ENCODE measurements at places on chromosomes 2 and 18. TPM values are rescaled to one million over a fixed set of nuclear protein-coding genes. Genes with fewer than 3 reads are reported as not detected.
A peak's percentile ranks its signal among the peaks of the same experiment; 100 is the strongest.

OSR1 gene
- 2.5 TPM for total RNA-seq

SERPINB13 gene
- total RNA-seq, result not detected

DAW1 gene
- total RNA-seq, result not detected

ZNF804A gene
- total RNA-seq, result 0.35 TPM

MGAT5 gene
- 42.4 TPM for total RNA-seq

MAP3K20 gene
- total RNA-seq, result 31.0 TPM

CFC1 gene
- 0.11 TPM for total RNA-seq

PGAP1 gene
- total RNA-seq, result 4.3 TPM

ZC3H8 gene
- total RNA-seq, result 12.4 TPM

DNA sequence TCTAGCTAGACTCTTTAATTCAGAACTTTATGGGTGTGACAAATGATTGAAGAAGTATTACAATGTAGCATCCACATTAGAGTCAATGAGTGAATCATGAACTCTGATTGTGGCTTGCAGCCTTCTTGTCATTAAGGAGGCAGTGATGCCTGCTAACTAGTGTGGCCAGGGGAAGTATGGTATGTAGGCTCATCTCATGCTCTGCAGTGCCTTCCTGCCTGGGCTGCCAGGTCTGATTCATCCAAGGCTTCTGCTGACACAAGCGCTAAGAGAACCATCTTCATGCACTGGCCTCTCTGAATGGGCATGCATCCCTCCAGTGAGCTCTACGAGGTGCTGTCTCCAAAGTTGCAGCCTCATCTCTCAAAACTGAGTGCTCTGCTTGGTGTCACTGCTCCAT lies 144.3 kb downstream of the MTCL1 start:
- H3K4me3 ChIP-seq, result no peak overlapping the region
- peaks cover 5% of the 10 kb centered on the region for H3K27me3 ChIP-seq
- H3K27ac ChIP-seq, result no peak overlapping the region
- DNase-seq, result no peak

DNA sequence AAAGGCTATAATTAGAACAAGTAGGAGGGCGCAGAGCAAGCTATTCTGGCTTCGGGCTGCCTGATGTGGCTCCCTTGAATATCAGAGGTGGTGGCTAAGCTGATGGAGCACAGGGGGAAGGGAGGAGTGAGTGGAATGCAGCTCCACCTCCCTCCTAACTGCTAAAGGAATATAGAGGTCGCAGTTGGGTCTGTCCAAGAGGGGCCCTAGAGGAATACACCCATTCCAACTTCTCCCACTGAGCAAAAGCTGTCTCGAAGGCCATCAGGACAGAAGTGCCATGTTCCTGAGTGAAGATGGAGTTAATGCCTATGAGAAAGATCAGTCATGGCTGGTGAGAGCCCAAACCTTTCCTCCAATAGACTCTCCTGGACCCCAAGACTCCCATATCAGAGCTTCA lies 32.8 kb upstream of the MARCO start:
- H3K4me3 ChIP-seq, result no peak overlapping the region
- DNase-seq, result no peak
- H3K36me3 ChIP-seq, result no peaks in the 10 kb centered on the region
- no peaks in the 10 kb centered on the region for H3K27me3 ChIP-seq
- no peak overlapping the region for H3K27ac ChIP-seq

DNA sequence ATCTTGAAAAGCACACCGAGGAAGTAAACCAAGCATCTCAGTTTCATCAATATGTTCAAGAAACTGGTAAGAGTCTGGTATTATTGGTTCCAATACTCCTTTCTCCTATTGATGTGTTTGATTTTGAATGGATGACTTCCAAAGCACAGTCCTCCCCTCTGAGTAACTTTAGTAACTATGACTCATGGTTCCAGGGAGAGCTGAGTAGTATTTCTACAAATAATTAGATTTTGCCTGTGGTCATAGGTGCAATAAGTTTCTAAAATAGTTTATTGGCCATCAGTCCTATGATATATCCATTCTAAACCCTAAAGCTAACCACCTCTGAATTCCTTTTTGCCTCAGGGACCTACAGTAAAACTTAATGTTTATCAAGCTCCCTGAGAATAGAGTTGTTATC lies 352.4 kb downstream of the XIRP2 start:
- no peak for DNase-seq
- H3K4me1 ChIP-seq, result no peaks in the 10 kb centered on the region
- no peaks in the 10 kb centered on the region for H3K36me3 ChIP-seq

DNA sequence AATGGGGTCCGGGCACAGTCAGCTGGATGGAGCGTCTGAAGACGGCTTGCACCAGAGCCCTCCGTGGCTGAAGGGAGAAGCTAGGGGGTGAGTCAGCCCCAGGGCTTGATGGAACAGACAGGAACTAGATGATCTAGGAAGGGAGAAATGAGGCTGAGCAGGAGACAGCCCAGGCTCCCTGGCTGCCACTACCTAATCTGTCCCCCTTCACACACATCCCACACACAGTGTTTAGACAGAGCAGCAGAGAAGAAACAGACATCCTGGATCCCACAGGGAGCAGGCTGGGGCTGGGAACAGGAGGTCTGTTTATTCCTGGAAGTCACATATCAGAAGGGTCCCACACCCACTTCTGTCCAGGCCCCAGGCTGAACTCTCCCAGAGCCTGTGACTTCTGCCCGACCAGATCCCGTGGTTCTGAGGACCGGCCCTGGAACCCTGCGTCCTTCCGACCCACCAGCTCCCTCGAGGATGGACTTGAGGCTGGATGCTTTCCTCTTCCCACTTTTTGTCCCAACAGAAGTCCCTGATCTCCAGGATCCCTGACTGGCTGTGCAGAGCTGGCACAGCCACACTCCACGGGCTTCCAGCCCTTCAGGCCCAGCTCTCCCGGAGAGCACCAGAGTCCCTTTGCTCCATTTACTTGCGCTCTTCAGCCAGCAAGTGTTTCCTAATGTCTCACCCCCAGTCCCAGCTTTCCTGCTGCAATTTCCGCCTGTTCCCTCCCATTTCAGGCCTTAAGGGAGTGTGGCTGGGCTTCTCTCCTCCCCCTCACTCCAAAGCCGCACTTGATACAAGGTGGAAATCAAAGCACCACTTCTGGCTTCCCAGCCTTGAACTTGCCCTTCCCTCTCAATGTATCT lies 1.5 kb upstream of the GPBAR1 start:
- peak overlapping the region; percentile 89 for H3K27ac ChIP-seq
- H3K36me3 ChIP-seq, result no peaks in the 10 kb centered on the region
- no peak for DNase-seq
- H3K27me3 ChIP-seq, result no peaks in the 10 kb centered on the region
- no peak overlapping the region for H3K4me3 ChIP-seq
- peaks cover 23% of the 10 kb centered on the region for H3K4me1 ChIP-seq

DNA sequence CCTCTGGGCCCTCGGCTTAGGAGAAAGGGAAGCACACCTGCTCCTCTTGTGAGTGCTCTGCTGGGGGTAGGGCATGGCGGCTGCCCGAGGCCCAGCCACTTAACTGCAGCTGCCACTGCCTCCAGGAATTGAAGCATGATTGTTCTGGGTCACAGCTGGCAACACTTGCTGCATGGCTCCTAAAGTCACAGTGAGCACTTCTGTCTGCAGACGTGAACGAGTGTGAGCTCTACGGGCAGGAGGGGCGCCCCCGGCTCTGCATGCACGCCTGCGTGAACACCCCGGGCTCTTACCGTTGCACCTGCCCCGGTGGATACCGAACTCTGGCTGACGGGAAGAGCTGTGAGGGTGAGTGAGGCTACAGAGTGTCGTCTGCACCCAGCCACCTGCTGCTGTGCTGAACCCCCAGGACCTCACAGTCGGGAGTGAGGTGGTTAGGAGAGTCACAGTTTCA lies 44.4 kb downstream of the FBLN7 start:
- H3K36me3 ChIP-seq, result no peaks in the 10 kb centered on the region
- DNase-seq, result no peak
- peaks cover 13% of the 10 kb centered on the region for H3K27me3 ChIP-seq
- no peaks in the 10 kb centered on the region for H3K4me1 ChIP-seq
- no peak overlapping the region for H3K27ac ChIP-seq

- H3K27me3 ChIP-seq, result no peaks in the 10 kb centered on the region
- H3K27ac ChIP-seq, result no peak overlapping the region
- no peak overlapping the region for H3K4me3 ChIP-seq
- H3K4me1 ChIP-seq, result no peaks in the 10 kb centered on the region
- no peak for DNase-seq
These were observed 147.1 kb downstream of the FMNL2 start for GRCh38 chr2:152481881-152482583.

DNA sequence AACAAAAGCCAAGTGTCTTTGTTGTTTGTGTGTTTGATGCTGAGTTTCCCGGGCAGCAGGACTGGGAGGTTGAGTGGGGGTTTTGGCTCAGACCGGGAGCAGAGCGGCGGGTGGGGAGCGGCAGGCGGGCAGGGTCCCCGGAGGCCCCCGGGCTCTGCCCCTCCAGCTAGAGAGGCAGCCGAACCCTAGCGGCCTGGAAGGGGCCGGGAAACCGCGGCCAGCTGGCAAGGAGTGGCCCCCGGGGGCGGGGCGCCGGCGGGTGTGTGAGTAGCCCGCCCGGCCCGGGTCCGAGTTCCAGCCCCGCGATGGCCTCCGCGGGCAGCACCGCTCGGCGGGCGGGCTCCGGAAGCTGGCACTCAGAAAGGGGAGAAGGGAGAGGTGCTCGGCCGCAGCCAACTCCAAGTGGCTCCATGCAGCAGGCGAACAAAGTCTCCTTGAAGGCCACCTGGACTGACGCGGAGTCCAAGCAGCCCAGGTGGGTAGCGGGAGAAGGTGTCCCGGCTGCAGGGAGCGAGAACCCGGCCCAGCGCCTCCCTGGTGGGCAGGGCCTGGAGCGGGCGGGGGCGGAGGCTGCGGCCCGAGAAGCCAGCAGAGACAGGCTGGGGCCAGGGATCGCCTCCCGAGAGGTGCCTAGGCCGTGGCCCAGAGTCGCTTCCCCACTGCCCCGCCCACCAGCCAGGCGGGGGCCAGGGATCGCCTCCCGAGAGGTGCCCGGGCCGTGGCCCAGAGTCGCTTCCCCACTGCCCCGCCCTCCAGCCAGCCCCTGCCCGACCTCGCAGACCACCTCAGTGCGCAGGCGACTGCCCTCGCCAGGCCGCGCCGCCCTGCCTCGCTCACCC lies at the start of gene ANKRD53:
Gene ANKRD53, plus strand, starts transcription at position 290 of the 839 bp plus-strand sequence. Its CDS starts 16 bp downstream, at position 306.
- H3K27me3 ChIP-seq, result no peaks in the 10 kb centered on the region
- H3K4me1 ChIP-seq, result peaks cover 16% of the 10 kb centered on the region
- DNase-seq, result peak; percentile 69
- H3K4me3 ChIP-seq, result no peak within 1 kb of the TSS
- H3K36me3 ChIP-seq, result no peaks in the 10 kb centered on the region
- peak within 1 kb of the TSS; percentile 97 for H3K27ac ChIP-seq

GRCh38 chr2:96530144-96530430 lies 6.5 kb upstream of the ARID5A start:
- peaks cover 8% of the 10 kb centered on the region for H3K4me1 ChIP-seq
- H3K36me3 ChIP-seq, result no peaks in the 10 kb centered on the region
- H3K27me3 ChIP-seq, result no peaks in the 10 kb centered on the region
- no peak overlapping the region for H3K4me3 ChIP-seq
- DNase-seq, result no peak
- H3K27ac ChIP-seq, result no peak overlapping the region

DNA sequence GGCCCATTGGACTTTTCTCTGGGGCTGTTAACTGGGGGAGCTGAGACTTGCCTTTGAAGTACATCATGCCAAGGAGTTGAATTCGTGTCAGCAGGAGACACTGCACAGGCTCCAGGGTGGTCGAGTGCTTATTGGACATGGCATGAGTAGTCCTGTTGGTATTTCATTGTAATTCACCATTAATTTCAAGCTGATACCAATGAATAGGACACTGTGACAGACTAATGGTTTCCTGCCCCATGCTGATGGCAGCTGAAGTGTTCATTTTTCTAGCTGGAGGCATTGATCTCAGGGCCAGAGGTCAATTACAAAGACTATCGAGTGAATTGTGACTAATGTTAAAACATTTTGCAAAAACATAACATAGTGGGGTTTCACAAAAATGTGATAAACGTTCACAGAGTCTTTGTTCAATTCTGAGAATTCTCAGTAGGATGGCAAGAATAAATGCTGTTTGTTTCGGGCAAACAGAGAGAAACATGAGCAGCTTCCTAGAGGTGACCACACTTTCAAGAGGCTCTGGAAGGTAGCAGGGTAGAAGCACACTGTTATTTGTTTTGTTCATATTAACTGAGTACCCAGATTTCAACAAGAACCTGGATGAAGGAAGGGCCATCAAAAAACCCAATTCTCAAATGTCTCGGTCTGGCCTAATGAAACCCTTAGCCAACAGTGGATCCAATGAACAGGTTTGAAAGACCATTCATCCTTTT lies 90.6 kb upstream of the ARL4C start:
- H3K4me3 ChIP-seq, result no peak overlapping the region
- H3K36me3 ChIP-seq, result no peaks in the 10 kb centered on the region
- no peaks in the 10 kb centered on the region for H3K27me3 ChIP-seq
- H3K4me1 ChIP-seq, result no peaks in the 10 kb centered on the region
- no peak overlapping the region for H3K27ac ChIP-seq

GRCh38 chr18:56575819-56576663 lies 62.4 kb downstream of the TXNL1 start:
- H3K4me1 ChIP-seq, result peaks cover 20% of the 10 kb centered on the region
- no peak for DNase-seq
- H3K4me3 ChIP-seq, result no peak overlapping the region
- no peaks in the 10 kb centered on the region for H3K36me3 ChIP-seq

GRCh38 chr2:239157269-239157668 lies 243.6 kb downstream of the HDAC4 start:
- no peak for DNase-seq
- H3K4me1 ChIP-seq, result no peaks in the 10 kb centered on the region
- no peak overlapping the region for H3K4me3 ChIP-seq
- peaks cover 27% of the 10 kb centered on the region for H3K36me3 ChIP-seq

- H3K27ac ChIP-seq, result no peak overlapping the region
- H3K4me1 ChIP-seq, result no peaks in the 10 kb centered on the region
- no peak for DNase-seq
- H3K27me3 ChIP-seq, result no peaks in the 10 kb centered on the region
- H3K4me3 ChIP-seq, result no peak overlapping the region
These were observed 82.6 kb downstream of the SP100 start for GRCh38 chr2:230498506-230499107.

GRCh38 chr2:157897106-157897971 lies 21.2 kb upstream of the ACVR1 start:
- peaks cover 6% of the 10 kb centered on the region for H3K4me1 ChIP-seq
- H3K27ac ChIP-seq, result no peak overlapping the region
- no peaks in the 10 kb centered on the region for H3K27me3 ChIP-seq
- no peak for DNase-seq
- H3K4me3 ChIP-seq, result no peak overlapping the region

DNA sequence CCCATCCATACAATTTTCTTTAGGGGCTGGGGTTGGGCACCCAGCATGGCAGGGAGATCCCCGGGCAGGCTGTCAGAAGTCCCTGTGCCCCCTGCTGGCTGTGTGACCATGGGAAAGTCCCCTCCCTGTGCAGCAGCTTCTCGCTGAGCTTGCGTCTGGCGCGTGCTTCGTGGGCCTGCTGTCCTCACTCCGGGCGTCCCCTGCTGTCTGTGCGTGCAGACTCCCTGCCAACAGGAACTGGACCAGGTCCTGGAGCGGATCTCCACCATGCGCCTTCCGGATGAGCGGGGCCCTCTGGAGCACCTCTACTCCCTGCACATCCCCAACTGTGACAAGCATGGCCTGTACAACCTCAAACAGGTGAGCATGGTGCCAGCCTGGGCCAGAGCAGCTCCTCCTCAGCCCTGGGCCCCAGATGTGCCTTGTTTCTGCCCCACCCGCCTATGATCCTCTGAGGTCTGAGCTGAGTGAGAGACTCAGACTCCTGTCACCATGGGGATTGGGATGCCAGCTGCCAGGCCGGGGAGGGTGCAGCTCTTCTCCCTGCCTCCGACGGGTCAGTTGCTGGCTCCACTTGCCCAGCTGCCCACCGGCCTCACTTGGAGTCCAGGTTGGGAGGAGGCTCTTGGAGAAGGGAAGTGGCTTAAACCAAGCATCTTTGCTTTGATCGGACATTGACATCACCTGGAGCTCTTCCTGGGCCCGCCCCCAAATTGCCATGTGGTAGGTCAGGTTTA lies 28.6 kb downstream of the IGFBP2 start:
- no peak overlapping the region for H3K27ac ChIP-seq
- H3K4me3 ChIP-seq, result no peak overlapping the region
- DNase-seq, result no peak
- H3K36me3 ChIP-seq, result no peaks in the 10 kb centered on the region
- H3K4me1 ChIP-seq, result peaks cover 9% of the 10 kb centered on the region
